IPS DF 6.9 (cell line): ENCODE measurements at places on chromosomes 16 and 17.

- no peak for DNase-seq
Measured at GRCh38 chr17:75589919-75590303, 2.3 kb downstream of the MYO15B start.

- no peak for DNase-seq
Measured at GRCh38 chr17:66172144-66172543, 19.8 kb downstream of the CEP112 start.

DNA sequence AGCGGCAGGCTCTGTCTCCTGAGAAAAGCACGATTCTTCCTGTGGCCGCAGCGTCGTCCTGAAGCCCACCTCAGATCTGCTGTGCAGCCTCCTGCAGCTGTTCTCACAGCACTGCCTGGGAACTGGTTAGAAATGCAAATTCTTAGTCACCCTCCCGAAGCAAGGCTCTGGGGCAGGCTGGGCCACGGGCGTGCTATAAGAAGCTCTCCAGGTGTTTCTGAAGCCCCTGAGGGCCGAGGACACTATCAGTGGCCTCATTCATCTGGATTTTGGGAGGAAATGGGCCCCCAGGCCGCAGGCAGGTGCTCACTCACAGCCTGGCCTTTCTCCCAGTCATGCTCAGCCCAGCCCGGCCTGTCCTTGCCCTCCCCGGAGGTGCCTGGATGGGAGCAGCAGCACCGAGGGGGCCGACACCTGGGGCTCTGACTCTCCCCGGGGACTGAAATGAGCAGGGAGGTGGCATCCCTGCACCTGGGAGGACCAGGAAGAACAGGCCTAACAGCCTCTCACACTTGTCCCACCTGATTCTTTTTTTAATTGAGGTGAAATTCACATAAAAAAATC lies 10.4 kb upstream of the NLRC3 start:
- DNase-seq = no peak

- no peak for DNase-seq
Measured at GRCh38 chr17:71500761-71501555, 619.9 kb upstream of the SOX9 start.

- DNase-seq = no peak
Measured at GRCh38 chr17:71460943-71461342, 659.9 kb upstream of the SOX9 start.

DNA sequence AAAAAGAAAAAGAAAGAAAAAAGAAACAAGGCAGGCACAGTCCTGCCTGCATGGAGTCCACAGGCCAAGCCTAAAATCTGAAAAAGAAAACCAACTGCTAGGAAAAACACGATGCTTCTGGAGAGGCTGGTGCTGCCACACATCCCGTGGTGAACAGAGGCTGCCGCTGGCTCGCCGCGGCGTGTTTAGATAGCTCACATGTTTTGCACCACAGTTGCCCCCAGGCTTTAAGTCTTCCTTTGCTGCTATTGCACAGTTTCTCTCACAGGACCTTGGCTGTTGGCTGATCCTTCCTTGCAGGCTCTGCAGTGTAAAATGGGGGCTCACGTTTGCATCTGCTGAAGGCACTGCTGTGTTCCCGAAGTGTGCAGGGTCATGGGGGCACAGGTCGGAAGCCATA lies 8.6 kb downstream of the SLC6A4 start:
- no peak for DNase-seq

- DNase-seq = no peak
Measured at GRCh38 chr17:27878776-27879562, 14.2 kb downstream of the LYRM9 start.

GRCh38 chr16:20704281-20704680 lies 6.8 kb upstream of the ACSM1 start:
- no peak for DNase-seq

DNA sequence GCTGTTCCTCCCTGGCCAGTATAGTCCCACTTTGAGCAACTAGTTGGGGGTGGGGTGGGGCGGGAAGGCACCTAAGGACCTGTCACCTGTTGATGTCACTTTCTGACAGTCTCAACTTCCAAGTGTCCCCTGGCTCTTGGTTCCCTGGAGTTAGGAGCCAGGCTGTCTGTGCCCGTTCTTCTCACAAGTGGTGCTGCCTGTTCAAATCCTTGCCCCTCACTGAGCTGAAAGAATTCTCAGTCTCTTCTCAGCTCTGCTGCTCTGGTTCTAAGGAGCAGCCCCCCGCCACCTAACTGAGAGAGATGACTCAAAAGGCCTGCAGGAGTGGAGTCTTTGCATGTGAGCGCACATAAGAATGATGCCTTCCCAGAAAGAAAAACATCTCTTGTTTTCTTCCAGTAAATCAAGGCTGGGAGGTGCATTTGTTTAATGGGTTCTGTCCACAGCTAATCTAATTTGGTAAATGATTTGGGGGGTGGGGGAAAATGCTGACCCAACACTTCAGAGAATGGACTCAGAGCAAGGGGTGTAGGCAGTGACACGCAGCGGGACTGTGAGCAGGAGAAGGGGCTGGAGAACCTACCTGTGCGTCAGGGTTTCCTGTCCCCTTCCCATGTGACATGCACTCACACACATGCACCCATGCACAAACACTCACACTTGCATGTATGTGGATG lies 78.2 kb upstream of the NLRP1 start:
- no peak for DNase-seq

- DNase-seq = no peak
Measured at GRCh38 chr17:32940706-32941390, 12.9 kb downstream of the TMEM98 start.

DNA sequence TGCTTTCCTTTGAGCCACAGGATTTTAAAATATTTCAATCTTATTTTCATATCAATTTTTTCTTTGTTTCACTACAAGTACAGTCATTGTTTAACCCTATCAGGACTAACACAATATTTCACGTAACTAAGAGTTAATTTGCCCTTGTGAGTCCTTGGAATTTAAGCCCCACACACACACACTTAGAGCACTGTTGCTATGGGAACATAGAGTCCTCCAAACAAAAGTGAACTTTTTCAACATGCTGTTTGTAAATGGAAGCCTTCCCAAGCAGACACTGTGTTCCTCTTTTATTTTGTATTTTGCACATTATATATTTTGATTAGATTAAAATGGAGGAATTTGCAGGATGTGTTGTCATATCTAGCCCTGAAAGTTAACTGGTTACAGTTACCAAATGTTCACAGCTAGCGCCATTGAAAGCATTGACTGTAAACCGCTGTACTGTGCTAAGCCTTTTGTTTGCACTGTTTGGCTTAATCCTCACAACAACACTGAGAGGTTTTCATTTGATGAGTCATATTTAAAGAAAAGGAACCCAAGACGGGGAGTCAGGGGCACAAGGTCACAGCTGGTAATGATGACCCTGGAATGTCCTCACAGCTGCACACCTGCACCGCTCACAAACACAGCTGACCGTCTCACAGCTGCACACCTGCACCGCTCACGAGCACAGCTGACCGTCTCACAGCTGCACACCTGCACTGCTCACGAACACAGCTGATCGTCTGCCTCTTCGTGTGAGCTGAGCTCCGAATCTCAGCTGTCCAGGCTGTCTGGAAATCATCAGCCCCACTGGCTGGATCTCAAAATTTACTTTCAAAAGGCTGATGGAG lies 6.3 kb downstream of the HSBP1 start:
- DNase-seq = no peak

DNA sequence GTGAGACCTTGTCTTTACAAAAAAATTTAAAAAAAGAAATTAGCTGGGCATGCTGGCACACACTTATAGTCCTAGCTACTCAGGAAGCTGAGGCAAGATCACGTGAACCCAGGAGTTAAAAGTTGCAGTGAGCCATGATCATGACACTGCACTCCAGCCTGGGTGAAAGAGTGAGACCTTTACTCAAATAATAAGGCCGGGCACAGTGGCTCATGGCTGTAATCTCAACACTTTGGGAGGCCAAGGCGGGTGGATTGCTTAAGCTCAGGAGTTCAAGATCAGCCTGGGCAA lies 11.5 kb upstream of the RIPOR1 start:
- no peak for DNase-seq
